ENCODE measurements at places on chromosomes 11 and 22.

- no peak for DNase-seq
These were observed 78.7 kb downstream of the NECTIN1 start for GRCh38 chr11:119650251-119650650.

- no peak for DNase-seq
These were observed 9.2 kb downstream of the CCDC34 start for GRCh38 chr11:27353593-27354358.

- DNase-seq, result no peak
These were observed 65.2 kb upstream of the CTSC start for GRCh38 chr11:88402784-88403183.

DNA sequence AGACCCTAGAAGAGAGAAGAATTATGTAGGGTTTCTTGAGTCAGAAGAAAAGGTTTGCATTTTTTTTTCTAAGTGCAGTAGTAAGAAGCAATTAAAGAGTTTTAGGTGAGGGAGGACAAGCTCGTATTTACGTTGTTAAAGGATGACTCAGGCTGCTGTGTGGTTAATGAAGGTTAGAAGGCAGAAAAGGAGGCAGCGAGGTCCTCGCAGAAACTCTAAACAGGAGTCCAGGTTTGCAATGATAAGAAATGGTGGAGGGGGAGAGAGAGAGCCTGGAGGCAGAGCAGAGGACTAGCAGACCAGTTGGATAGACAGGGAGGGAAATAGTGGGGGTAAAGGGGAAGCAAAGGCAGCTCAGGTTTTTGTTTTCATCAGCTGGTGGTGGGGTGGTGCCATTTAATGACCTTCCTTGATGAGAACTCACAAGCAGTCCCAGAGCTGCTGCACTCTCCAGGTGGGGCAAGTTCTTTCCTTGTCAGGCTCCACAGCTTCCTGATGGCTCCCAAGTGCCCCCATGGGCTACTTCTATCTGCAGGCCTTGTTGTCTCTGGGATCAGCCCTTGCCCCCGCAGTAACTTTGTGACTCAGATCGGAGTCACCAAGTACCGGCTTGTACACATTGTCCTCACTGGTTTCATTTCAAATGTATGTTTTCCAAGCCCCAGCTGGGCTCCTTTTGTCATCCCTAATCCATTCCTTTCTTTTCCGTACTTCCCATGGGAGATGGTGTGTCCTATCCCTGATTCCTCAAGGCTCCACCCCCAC lies 8.3 kb upstream of the INSC start:
- DNase-seq, result no peak

- DNase-seq, result no peak
These were observed 15.5 kb upstream of the ZFTA start for GRCh38 chr11:63783925-63784592.

- DNase-seq, result no peak
These were observed 8.4 kb downstream of the OR9G4 start for GRCh38 chr11:56740107-56740506.

DNA sequence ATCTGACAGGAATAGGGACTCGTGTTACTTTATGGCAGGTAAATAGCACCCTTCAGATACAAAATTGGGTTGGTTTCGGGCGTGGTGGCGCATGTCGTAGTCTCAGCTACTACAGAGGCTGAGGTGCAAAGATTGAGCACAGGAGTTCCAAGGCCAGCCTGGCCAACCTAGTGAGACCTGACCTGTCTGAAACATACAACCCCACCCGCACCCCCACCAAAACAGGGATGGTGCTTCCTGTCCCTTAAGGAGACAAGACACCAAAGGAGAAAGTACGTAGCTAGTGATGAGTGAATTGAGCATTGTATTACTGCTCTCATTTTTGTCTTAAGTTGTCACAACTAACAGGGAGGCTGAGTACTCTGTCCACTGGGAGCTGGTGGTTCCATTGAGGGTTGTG lies 14.1 kb downstream of the RBM4 start:
- DNase-seq, result no peak

DNA sequence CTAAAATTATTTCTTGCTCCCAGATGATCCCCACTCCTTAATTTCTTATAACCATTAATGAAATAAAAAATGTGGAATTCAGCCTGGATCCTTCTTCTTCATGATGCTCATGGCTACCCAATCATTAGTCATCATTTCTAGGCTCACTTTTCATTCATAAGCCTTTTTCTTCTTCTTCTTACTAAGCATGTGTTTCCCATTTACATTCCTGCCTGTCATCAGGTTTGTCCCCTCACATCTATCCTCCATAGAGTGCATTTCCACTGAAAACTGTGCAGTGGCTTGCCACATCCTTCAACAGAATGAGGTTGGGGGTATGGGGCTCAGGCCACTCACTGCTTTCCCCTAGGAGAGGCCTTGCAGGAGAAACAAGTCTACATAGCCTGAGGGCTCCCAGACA lies 35.8 kb upstream of the NTM start:
- no peak for DNase-seq

- no peak for DNase-seq
These were observed 81.4 kb upstream of the CD82 start for GRCh38 chr11:44483919-44484610.

DNA sequence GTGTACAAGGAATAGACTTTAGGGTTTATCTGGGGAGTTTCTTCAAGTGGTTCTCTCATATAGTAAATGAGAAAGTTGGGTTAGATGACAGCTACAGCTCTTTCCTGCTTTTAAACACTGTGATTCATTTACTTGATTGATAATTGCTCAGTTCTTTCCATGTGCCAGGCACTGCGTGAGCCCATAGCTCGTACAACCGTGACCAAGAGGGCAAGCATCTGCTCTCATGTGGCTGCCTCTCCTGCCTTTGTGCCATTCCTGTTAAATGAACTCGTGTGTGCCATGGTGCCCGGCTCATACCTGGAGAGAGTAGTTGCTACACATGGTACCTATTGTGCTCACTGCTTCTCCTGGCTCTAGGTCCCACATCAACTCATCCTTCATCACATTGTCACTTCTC lies 206.3 kb downstream of the SNX19 start:
- no peak for DNase-seq

Measured in Panc1 (cell line).